ENCODE measurements at places on chromosomes 6 and 20.

GRCh38 chr6:129621252-129621651 lies 88.7 kb downstream of the ARHGAP18 start:
- DNase-seq, result no peak

GRCh38 chr6:105759946-105760345 lies 326.2 kb upstream of the PRDM1 start:
- no peak for DNase-seq

GRCh38 chr6:17015551-17016381 lies 86.1 kb upstream of the STMND1 start:
- peak; percentile 77 for DNase-seq

DNA sequence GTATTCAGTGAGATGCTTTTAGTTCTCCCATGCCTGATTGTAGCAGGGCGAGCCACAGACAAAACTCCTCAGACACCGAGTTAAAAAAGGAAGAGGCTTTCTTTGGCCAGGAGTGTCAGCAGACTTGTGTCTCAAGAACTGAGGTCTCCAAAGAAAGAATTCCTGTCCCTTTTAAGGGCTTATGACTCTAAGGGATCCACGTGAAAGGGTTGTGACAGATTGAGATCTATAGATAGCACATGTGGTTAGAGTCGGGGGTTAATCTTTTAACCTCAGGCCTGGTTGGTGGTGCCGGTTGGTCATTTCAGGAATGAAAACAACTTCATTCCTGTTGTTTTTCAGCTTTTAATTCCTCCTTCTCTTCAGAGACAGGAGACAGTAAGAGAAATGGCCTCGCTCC lies 168.8 kb upstream of the GRIK2 start:
- no peak for DNase-seq

GRCh38 chr6:82144852-82145340 lies 102.6 kb downstream of the IBTK start:
- peak; percentile 63 for DNase-seq

DNA sequence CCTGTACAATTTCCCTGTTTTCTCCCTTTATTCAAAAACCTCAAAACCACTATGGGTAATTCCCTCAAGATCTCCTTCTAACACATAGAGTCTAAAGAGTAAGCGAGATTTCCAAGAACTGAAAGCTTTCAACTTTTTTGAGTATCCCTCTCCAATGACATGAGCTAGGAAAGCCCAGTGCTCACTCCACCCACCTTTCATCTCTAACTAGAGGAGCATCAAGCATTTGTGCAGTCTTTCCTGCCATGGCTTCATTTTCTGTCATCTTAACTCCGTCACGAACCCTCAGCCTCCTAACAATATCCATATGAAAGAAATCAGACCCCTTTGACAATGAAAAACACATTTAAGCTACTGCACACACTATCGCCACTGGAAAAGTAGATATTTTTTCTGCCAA lies 91.9 kb upstream of the SUPT3H start:
- no peak for DNase-seq

GRCh38 chr6:67541586-67541985 lies 1093.5 kb upstream of the ADGRB3 start:
- no peak for DNase-seq

DNA sequence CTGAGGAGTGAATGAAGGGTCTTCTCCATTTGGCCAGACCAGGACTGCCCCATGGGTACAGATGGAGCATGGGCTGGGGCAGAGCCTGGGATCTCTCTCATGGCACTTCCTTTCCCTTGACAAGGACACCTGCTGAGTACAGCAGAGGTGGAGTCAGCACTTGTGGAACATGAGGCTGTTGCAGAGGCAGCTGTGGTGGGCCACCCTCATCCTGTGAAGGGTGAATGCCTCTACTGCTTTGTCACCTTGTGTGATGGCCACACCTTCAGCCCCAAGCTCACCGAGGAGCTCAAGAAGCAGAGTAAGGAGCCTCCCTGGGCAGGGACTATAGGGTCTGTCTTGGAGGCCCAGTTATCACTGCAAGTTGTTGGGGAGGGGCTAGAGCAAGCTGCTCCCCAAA lies 29.6 kb downstream of the GSS start:
- DNase-seq, result no peak

GRCh38 chr6:156309017-156309416 lies 468.2 kb upstream of the ARID1B start:
- DNase-seq, result no peak

- DNase-seq, result no peak
Measured at GRCh38 chr20:41587956-41588355, 30.2 kb downstream of the CHD6 start.

GRCh38 chr6:42564506-42564825 lies 637 bp downstream of the UBR2 start:
- DNase-seq, result no peak
